ENCODE measurements at places on chromosomes 1 and 21.

DNA sequence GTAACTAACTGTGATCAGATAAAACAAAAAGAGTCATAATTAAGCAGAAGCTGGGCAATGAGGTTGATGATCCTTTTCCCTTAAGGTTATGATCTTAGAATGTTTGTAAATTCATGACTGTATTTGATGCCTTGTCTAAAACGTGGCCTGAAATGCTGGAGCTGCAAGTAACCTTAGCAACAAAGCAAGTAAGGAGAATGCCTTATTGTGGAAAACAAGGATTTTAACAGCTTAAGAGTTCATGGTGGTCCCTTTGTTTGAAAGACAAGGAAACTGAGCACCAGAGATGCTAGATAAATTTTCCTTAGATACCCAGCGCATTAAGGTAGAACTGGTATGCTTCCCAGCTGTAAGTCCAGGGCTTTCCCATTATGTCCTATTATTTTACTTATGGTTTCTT lies 25.7 kb upstream of the XPR1 start:
- no peak for DNase-seq

DNA sequence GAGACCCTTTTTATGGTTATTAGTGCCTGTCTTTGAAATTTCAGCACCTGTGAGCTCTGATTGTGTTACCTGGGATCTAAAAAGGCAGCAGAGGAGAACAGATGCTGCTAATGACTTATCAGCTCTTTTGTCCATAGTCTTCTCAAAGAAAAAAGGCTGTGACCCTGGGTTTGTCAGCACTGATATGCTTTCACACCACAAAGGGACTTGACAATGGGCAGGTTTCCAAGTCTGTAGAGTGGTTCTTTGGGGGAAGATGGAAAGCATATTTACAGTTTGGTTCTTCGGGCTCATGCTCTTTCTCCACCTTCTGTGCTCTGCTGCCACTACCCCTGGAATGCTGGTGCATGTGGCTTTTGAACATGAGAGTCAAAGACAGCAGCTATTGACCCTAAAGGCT lies 32.0 kb downstream of the DNAJC6 start:
- DNase-seq = no peak

- no peak for DNase-seq
Observed at GRCh38 chr1:84257617-84258016, 43.9 kb upstream of the SAMD13 start.

- no peak for DNase-seq
Observed at GRCh38 chr1:111467865-111468716, 5.7 kb upstream of the C1orf162 start.

DNA sequence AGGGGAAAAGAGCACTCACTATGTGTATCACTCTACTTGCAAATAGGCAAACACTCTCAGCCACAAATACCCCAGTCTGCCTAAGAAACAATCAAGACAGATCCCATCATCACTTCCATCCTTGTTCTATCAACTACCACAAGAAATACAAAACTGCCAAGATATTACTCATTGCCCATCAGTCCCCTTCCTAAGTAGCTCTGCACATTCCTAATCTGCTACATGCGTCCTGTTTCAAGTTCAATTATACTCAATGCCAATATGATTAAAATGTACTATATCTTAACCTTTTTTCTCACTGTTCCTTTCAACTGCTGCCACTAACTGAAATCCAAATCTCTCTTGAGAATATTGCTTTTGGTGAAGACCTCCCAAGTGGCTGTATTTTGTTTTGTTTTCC lies 1688.4 kb downstream of the PLA2G4A start:
- no peak for DNase-seq

- no peak for DNase-seq
Observed at GRCh38 chr21:31558189-31558961, 101.1 kb upstream of the SOD1 start.

Data from BE2C (cell line).